Activated naive CD4-positive, alpha-beta T cell treated with anti-CD3 and anti-CD28 coated beads for 36 hours (primary cell): ENCODE measurements at places on chromosomes 4 and X.

GRCh38 chr4:87235020-87235671, 14.7 kb upstream of the KLHL8 start:
- no peak for DNase-seq

- DNase-seq = peak; percentile 18
Observed at GRCh38 chr4:173121076-173121561, 47.5 kb upstream of the GALNT7 start.

GRCh38 chr4:5916229-5916628, 23.3 kb upstream of the CRMP1 start:
- no peak for DNase-seq

DNA sequence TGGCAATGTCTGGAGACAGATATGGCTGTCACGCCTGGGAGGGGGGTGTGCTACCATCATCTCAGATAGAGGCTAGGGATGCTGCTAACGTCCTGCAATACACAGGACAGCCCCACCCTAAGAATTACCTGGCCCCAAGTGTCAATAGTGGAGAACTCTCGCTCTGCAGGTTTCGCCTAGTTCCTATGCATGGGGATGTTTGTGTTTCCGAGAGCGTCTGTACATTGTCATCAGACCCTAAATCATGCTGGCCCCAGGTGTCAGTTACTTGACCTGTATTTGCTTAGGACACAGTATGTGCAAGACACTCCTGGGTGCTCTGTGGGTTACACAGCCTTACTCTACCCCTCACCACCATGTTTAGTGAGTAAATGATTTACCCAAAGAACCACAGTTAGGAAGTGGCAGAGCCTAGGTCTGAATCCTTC, 90.8 kb downstream of the AFF1 start:
- no peak for DNase-seq

- no peak for DNase-seq
Observed at GRCh38 chr4:100254237-100254636, 64.0 kb upstream of the DDIT4L start.

GRCh38 chrX:6732101-6732500, 197.2 kb upstream of the VCX3A start:
- DNase-seq = no peak

- DNase-seq = no peak
Observed at GRCh38 chrX:108224727-108225621, 133.4 kb downstream of the ATG4A start.

GRCh38 chrX:110924871-110925270, 129.3 kb upstream of the CHRDL1 start:
- DNase-seq = no peak

DNA sequence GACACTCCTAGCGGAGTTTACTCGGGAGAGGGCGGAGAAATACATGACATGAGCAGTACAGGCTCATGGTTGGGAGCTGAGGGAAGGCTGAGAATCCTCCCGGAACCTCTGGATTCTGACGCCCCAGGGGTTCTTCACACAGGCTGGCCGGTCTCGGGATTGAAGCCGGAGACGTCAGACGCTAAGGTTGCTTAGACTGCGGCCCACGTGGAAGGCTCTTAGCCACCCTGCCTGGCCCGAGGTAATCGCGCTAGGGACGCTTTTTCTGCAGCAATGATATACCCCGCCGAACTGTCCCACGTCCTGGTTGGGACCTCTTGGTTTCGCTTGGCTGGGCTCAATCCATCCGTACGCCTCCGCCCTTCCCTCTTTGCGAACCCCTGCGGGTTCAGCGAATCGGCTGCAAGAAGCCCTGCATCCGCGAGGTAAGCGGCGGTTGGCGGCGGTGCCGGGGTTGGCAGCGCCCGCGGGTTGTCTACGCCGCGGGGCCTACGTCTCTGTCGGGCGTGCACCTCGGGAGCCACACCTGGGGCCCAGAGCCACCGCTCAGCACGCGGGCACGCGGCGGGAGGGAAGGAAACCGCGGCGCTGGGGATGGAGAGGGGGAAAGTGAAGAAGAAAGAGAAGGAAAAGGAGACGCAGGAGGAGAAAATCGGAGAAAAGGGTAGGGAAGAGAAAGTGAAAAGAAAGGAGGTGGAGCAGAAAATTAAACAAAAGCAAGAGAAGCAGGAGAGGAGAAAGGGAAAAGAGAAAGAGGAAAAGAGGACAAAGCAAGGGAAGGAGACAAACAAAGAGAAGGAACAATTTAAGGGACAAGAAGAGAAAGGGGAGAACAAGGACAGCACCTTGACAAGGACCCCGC, at the start of gene ARL9:
TSS of gene ARL9 (plus strand) at position 523 of the 862 bp plus-strand sequence. CDS start at position 595, 72 bp downstream.
- DNase-seq = peak; percentile 65

DNA sequence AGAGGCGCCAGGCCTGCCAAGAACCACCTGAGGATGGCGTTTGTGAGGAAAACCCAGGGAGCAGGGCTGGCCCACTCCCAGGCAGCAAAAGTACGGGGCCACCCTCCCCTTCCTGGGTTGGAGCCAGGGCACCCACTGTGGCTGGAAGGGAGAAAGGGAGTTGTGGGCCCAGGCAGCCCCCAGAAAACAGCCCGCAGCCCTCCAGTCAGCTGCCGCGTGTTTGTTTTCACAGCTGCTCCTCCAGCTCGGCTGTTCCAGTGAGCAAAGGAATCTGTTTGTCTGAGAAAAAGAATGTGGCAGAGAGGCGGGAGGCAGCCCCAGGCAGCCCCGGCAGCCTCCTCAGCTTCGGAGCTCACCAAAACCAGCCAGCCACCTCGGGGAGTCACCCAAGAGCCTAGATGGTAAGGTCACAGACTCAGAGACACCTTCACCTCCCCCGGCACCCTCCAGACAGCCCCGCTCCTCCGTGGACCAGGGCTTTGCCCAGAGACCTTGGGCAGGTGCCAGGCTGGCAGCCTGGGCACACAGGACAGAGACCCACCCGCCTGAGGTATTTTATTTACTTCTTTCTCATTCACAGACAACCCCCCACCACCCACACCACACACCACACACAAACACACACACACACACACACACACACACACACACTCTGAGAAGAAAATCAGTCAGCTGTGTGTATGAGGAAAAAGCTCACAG, 338.1 kb downstream of the BCOR start:
- no peak for DNase-seq
